ENCODE measurements at places on chromosomes 16 and 17.
A peak's percentile ranks its signal among the peaks of the same experiment; 100 is the strongest.

DNA sequence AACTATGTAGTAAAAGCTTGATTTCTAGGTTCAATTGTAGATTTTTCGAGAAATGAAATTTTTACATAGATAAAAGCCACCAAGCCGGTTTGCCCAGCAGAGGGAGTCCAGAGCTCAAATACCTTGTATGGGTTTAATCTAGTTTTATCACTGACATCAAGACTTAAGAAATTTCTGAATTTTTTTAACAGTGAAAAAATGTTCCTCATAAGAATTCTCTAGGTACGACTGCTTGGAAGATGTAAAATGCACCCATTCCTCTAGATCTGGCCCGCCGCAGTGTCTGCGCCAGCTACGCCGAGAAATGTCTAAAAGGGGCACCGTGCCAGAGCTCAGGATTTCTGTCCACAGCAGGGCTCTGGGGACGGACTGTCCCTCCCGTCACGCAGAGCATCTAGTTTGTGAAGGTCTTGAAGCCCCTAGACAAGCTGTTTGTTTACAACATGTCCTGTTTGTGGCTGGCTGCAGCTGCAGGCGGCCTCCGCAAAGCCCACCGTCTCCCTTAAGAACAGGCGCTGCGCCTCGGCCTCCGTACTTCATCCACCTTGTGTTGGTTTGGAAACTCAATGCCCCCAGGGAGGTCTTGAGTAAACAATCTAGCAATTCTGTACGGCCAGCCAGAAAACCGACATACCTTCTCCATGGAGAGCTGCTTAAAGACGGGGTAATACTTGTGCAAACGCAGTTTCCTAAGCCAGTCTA is 24.8 kb downstream of the MAP1LC3B start:
- peak; percentile 76 for DNase-seq

GRCh38 chr16:11524098-11524760 is 62.5 kb downstream of the LITAF start:
- no peak for DNase-seq

GRCh38 chr17:45852535-45853297 is 8.0 kb downstream of the SPPL2C start:
- DNase-seq = peak; percentile 59

- DNase-seq = peak; percentile 97
These were observed 40.6 kb downstream of the MIS12 start for GRCh38 chr17:5526821-5527598.

DNA sequence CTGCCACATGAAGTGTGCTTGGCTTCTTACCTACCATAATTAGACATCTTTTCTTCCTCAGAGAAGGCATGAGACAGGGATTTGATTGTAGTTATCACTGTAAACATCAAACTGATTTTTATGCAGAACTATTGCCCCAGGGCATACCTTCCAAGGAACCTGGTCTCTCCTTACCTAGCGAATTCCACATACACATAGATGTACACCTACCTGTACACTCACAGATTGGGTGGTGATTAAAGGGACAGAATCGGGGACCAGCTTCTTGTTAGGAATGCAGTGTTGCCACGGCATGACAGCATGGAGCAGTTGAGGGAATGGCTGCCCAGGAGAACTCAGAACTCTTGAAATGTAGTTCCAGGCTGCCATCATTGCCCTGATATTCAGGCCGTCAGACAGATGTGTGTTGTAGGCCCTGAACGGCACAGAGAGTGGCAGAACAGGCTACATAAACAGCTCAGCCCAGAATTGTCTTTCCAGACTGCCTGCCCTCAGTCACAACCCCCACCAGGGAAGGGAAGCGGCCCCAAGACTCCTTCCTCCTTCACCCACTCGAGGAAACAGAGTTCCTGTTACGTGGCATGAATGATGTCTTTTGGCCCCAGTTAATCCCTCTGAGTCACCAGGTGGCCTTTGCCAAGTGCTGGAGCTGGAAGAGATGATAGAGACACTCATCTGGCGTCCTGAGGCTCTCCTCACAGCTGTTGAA is 17.8 kb upstream of the NAGLU start:
- peak; percentile 96 for DNase-seq

DNA sequence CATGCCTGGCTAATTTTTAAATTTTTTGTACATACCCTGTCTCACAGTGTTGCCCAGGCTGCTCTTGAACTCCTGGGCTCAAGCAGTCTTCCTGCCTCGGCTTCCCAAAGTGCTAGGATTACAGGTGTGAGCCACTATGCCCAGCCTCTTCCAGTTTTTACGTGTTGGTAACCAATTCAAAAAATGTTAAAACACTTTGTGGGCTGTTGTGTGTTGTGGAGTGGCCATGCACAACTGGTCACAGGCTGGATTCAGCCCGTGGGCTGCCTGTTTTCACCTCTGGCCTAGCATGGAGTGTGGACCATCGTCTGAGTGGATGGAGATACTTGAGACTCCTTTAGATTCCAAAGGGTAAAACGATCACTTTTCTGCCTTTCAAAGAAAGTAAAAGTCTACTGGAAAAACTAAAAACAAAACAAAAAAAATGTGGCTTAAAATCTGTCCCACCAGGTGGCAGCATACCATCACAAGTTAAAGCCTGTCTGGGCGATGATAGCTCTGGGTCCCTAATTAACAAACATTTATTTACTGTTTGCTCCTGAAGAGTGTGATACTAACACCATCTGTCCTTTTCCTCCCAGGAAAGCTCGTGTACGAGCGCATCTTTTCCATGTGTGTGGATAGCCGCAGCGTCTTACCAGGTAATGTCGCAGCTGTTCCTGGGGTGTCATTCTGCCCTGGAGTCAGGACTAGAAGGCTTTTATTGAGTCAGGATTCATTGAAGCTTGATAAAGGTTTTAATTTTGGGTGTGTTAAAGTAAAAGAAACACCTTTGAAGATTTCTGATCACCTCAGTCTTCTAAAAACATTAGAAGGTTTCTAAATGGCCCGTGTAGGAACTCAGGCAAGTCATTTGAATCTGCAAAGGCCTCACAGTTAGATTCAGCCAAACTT is 45.8 kb downstream of the VPS35L start:
- peak; percentile 65 for DNase-seq

DNA sequence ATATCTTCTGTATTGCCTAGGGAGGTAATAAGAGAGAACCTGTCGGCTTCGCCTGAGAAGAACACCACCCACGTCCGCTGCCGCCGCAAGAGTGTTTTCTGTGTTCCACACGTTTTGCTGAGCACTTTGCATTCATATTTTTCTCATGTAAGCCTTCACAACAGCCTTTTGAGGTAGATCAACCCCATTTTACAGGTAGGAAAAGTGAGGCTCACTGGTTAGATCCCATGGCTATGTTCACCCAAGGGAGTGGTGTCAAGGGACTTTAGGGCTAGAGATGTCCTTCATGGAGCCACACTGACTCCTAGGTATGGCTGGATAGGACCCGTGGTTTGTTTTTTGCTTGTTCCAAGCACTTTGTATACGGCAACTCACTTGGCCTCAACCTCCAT is 87.0 kb upstream of the LGALS9 start:
- DNase-seq = no peak

- DNase-seq = no peak
These were observed 12.3 kb downstream of the NUPR1 start for GRCh38 chr16:28526201-28527099.

GRCh38 chr16:64882078-64882784 is 239.6 kb downstream of the CDH11 start:
- DNase-seq = peak; percentile 36

DNA sequence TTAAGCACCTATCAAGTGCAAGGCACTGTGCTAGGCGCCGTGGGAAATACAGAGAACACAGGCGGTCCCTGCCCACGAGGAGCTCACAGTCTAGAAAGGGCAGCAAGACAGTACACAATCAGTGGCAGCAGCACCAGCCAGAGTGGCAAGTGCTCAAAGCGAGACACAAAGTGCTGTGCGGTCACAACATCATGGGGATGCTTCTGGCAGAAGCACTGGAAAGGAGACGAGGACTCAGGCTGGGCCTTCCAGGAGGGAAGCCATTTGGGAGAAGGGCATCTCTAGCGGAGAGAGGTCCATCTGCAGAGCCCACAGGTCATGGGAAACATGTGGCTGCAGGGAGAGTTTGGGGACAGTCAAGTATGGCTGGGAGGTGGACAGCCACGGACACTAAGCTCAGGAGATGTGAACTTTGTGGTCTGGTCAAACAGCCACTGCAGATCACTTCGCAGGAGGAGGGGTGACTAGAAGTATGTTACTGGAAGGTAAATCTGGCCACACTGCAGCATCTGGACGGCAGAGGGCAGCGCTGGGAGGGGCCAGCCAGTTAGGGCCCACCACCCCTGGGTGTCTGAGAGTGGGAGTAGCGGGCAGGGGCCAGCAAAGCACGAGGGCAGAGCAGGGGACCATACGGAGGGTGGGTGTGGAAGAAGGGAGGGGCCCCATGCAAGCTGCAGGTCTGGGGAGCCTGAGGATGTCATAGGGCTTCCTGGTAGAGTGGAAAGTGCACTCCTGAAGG is 71.1 kb downstream of the N4BP1 start:
- DNase-seq = peak; percentile 13

- DNase-seq = no peak
These were observed 16.7 kb upstream of the RASD1 start for GRCh38 chr17:17512866-17513265.

DNA sequence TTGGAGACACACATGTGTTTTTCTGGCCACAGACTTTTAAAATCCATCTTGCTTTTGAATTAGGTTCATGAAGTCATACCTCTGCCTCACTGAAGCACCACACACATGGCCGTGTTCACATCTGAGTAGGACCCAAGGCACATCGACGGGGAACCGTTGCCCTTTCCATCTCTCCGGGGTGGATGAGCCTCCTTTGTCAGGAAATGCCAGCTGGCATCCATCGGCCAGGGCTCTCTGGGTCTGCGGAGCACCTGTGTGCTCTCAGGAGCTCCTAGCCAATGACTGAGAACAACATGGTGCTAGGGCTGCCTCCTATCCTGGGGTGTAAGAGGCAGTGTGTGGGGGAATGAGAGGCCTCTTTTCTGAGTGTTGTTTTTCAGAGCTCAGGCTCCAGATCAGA is 24.5 kb upstream of the NKD1 start:
- DNase-seq = no peak

DNA sequence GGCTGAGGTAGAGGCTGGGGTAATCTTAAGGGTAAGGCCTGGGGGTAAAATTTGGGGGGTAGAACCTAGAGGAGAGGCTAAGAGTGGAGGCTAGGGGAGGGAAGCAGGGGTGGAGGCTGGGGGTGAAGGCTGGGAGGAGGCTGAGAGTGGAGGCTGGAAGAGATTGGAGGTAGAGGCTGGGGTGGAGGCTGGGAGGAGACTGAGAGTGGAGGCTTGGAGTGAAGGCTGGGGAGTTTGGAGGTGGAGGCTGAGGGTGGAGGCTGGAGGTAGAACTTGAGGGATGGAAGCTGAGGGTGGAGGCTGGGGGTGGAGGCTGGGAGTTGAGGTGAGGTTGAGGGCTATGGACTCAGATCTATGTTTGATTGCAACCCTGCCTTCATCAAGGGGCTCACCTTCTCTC is 333.6 kb downstream of the C16orf95 start:
- no peak for DNase-seq

DNA sequence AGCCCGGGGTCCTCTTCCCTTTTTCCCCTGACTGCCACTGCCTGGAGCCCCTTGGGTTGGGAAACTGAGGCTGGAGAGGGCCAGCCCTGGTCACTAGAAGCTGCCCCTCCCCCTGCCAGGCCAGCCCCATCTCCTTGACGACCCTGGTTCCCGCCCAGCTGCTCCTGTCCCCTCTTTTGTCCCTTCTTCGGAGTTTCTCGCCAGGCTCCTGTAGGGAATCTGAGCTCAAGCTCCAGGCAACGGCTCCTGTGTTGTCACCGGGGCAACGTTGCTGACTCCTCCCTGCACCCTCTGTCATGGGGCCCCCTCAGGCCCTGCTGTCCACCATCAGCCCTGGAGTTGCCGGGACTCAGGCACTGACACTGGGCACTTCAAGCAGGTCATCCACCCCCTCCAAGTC is 5.7 kb downstream of the LLGL1 start:
- no peak for DNase-seq

GRCh38 chr17:73029021-73029420 is 63.5 kb downstream of the SLC39A11 start:
- no peak for DNase-seq

GRCh38 chr16:57592591-57593003 is 35.8 kb upstream of the ADGRG1 start:
- DNase-seq = no peak

DNA sequence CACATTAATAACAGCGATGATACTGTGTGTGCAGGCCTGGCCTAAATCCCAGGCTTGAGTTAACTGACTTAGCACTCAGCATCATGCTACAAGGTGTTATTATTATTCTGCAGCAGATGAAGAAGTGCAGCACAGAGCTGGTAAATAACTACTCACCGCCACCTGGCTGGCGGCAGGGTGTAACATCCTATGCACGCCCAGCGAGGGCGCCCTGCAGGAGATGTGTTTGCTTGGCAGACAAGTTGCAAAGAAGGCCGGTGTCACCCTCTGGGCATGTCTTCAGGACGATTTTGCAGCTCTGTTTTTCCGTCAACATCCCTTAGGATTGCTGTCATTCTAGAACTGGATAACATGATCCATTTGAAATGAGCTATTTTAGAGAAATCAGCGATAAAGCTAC is 30.1 kb downstream of the DNAH9 start:
- DNase-seq = no peak

- DNase-seq = peak; percentile 51
These were observed 7.8 kb upstream of the RNASEK start for GRCh38 chr17:7004398-7005253.

GRCh38 chr17:9512323-9513168 is 63.1 kb downstream of the STX8 start:
- peak; percentile 73 for DNase-seq

GRCh38 chr16:89084411-89084810 is 9.2 kb upstream of the ACSF3 start:
- DNase-seq = no peak

GRCh38 chr16:35605921-35606320 is 2146.5 kb downstream of the TP53TG3F start:
- DNase-seq = no peak

DNA sequence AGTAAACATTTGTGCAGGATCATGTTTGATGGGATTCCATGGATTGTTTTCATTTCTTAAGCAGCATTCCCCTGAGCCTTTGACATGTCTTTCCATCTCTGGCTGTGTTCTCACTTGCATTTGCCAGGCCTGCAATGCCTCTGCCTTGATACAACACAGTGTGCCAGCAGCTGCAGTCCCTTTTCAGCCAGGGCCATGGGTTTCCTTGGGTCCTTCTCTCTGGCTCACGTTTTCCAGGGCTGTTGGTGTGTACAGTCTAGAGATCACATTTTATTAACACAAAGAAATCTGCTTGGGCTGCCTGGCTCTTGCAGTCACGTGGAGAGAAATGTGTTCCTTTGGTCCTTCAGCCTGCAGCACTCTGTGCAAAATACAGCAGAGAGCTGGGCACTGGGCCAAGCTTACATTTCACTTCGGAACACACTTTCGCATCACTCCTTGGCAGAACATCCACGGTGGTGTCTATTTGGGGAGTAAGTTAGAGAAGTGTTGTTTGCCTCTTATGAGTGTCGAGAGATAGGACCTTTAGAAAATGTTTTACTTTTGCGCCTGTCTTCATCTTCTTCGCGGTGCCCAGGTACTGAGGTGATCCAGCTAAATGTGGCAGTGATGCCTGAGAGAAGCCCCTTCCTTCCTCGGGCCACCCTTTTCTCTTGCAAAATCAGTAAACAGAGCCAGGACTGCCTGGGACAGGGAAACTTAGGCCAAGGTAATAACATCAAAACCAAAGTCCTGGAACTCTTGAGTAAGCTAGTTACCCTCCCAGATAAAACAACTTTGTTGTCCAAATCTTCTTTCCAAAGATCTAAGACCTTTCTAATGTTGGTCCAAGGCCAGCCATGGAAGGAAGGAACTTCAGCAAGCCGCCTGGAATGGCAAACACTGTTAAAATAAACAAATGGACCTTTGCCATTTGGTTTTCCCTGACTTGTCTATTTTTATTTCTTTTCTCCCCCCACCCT is 20.9 kb downstream of the HLF start:
- DNase-seq = peak; percentile 83

All from fibroblast of villous mesenchyme (primary cell).